ENCODE measurements at places on chromosomes 3 and 15.

DNA sequence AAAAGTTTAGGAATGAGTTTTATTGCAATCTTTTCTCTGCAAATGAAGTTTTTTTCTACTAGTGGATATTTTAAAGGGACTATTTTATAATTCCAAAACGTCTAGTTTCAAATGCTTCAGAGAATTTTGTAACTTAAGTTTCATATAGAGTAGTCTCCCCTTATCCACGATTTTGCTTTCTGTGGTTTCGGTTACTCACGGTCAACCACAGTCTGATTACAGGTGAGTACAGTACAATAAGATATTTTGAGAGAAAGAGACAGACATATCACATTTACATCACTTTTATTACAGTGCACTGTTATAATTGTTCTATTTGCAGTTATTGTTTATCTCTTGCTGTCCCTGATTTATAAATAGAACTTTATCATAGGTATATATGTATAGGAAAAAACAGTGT, 7.4 kb upstream of the EOGT start:
- DNase-seq, result no peak

GRCh38 chr3:183635107-183635430, 354 bp upstream of the KLHL24 start:
- no peak for DNase-seq

DNA sequence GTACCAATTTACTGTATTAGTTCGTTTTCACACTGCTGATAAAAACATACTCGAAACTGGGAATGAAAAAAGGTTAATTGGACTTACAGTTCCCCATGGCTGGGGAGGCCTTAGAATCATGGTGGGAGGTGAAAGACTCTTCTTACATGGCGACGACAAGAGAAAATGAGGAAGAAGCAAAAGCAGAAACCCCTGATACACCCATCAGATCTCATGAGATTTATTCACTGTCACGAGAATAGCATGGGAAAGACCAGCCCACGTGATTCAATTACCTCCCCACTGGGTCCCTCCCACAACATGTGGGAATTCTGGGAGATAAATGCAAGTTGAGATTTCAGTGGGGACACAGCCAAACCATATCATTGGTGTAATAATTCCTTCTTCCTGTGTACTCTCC, 69.6 kb downstream of the C3orf20 start:
- no peak for DNase-seq

DNA sequence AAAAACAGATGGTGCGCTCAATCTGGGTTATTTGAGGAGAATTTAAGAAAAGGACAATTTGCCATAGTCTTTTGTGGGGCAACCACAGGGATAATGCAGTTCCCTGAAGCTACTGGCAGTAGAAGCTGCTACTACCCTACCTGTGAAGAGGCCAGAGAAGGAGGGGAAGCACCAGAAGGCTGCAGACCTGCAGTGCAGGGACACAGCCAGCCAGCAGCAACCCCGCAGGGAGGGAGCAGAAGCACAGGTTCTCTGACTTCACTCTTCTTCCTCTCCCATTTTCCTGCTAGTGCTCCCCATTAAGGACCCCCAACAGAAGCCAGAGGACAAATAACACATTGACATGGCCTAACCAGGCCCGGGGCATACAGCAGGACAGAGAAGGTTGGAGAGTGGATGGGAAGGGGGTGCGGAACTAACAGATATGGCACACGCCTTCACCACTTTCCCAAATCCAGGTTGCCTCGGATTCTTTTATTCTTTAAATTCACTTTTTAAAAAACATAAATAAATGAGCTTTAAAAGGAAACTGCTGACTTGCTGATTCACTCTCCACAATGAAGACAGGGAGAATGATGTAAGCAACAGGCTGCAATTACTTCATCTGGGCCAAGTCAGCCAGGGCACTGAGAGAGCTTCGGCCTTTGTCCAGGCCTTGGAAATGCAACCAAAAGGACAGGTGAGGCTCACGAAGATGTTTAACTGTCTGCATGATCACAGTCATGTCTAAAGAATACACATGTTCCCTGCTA, 30.1 kb downstream of the POPDC2 start:
- DNase-seq, result no peak

DNA sequence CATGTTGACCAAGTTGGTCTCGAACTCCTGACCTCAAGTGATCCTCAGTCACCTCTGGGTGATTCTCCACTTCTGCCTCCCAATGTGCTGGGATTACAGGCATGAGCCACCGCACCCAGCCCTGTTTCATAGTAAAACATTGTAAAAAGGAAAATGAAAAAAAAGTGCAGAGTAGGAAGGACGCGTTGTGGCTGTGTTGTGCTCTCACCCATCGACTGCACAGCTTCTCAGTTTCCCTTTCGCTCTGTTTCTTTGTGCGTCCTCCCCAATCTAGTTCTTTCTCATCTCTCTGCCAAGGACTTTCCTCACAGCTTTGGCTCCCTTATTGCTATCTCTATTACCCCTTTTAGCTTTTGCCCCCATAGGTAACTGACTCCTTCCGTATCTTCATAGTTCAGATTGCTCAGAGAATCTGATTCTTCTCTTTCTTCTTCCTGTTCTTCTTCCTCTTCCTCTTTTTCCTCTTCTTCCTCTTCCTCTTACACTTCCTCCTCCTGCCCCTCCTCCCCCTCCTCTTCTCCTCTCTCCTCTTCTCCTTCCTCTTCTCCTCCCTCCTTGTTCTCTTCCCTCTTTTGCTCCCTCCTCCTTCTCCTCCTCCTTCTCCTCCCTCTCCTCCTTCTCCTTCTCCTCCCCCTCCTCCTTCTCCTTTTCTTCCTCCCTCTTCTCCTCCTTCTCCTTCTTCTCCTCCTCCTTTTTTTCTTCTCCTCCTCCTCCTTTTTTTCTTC, 81.1 kb upstream of the VGLL4 start:
- no peak for DNase-seq

DNA sequence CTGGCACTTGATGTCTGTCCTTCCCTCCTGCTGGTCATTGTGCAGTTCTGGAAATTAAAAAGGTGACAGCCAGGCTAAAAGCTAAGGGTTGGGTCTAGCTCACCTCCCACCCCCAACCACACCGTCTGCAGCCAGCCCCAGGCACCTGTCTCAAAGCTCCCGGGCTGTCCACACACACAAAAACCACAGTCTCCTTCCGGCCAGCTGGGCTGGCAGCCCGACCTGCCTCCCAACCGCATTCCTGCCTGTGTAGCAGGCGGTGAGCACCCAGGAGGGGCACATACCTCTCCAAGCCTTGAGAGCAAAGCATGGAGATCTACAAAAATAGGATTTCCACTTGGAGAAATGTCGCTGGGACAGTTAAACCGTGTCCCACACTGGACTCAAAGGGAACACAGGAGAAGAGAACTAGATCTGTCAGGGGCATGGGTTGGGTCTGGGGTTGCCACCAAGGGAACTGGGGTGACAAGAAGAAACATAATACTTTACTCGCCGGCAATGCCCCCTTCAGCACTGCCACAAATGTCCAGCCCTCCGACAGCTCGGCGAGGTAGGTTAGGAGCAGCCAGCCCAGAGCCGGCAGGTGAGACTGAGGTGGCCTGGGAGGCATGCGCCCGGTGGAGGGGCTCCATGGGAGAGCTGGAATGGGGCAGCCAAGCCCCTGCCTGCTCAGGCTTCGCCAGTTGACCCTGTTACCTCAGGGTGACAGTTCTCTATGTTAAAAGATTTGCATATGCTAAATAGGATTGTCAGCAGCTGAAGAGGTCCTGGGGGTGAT, 52.2 kb downstream of the EXOG start:
- no peak for DNase-seq

DNA sequence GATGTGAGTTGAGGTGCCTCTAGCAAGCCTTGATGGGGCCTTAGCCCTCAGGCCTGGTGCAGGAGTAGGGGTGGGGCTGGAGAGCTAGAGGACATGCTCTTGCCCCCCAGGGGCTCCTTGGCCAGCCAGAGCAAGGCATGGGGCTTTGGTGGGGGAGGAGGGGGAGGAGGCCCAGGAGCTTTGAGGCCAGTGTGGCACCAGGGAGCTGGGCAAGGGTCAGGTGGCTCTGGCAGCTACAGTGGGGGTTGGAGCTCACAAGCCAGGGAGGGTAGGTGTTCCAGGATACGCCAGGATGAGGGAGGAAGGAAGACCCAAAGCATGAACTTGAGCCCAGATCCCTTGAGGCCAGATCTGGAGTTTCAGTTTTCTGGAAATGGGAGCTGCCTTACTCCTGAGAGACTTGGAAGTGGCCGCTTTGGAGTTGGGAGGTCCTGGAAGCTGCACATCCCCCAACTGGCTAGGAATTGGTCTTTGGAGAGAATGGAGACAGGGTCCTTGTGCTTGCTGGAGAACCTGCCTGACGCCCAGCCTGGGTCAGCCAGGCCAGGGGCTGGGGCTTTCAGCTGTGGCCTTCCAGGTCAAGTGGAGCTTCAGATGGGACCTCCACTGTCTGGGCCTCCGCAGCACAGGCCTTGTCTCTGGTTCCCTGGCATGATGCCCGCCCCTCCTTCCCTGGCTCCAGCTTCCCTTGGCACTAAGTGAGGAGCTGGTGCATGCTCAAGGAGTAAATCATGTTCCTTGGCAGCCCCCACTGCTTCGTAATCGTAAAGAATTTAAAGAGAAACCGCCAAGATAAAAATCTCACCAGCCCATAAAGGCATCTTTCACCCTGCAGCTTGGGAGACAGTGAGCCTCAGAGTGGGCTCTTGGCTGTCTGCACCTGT, 8.7 kb downstream of the SEMA3F start:
- DNase-seq, result no peak

DNA sequence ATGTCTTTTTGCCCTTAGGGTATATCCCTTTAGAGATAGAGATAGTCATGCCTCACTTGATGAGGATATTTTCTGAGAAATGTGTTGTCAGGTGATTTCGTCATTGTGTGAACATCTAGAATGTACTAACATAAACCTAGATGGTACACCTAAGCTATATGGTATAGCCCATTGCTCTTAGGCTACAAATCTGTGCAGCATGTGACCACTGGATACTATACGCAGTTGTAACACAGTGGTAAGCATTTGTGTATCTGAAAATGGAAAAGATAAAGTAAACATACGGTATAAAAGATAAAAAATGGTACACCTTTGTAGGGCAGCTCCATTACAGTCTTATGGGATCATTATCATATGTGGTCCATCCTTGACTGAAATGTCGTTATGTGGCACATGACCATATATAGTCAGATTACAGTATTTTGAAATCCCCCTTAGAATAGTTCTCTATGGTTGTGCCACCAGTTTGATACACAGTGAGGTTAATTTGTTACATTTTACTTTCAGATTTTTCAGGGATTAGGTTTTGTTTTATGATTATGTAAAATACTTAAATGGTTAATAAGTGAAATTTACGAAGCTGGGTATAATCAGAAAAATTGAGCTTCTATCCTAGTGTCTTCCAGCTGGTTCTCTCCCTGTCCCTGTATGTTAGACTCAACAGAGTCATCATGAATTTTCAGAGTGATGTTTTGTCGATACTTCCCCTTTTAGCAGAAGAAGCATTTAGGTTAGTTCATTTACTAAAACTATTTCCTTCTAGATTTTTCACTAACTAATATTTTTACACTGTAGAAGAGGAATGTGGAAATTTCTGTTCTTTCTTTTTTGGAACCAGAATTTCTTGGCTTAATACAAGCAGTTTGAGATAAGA, 12.8 kb downstream of the SETD5 start:
- DNase-seq, result no peak

DNA sequence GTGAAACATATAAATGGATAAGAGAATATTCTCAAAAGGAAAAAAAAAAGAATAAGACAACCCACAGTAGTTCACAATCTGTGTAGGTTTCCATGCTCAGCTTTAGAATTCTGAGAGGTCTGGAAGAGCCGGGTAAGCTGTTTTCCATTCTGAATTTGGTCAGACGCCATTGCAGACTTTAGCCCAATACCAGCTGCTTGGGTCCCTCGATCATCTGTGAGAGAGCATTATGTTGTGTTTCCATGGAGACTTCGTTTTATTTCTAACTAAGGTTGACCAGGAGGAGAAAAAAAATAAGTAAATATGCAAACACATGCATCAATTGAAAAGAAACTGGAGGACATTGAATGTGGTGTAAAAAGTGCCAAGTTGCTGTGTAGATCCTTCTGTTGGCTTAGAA, 25.5 kb downstream of the KCNAB1 start:
- no peak for DNase-seq

- DNase-seq, result no peak
These were observed 11.6 kb upstream of the CHL1 start for GRCh38 chr3:184976-185375.

GRCh38 chr3:157279237-157279636, 119.3 kb upstream of the CCNL1 start:
- no peak for DNase-seq

GRCh38 chr3:61974662-61975061, 398.7 kb downstream of the FEZF2 start:
- no peak for DNase-seq

- no peak for DNase-seq
These were observed 61.4 kb downstream of the CLDN11 start for GRCh38 chr3:170480111-170480510.

DNA sequence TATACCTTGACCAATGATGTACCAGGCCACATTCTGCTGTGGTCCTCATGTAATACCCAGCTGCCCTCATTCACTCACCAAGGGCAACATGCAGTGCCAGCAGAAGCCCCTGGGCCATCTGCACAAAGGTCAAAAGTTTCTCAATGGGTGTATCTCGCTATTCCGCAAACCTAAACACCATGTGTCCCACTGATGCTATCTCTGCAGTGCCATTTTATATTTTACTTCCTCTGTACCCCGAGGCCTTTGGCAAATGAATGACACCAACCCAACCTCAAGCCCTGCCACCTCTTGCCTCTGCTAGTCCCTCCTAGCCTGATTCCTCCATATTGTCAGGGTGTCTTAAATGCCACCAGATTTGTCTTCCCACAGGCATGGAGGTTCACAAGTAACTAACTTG, 59.2 kb downstream of the AAGAB start:
- DNase-seq, result no peak

DNA sequence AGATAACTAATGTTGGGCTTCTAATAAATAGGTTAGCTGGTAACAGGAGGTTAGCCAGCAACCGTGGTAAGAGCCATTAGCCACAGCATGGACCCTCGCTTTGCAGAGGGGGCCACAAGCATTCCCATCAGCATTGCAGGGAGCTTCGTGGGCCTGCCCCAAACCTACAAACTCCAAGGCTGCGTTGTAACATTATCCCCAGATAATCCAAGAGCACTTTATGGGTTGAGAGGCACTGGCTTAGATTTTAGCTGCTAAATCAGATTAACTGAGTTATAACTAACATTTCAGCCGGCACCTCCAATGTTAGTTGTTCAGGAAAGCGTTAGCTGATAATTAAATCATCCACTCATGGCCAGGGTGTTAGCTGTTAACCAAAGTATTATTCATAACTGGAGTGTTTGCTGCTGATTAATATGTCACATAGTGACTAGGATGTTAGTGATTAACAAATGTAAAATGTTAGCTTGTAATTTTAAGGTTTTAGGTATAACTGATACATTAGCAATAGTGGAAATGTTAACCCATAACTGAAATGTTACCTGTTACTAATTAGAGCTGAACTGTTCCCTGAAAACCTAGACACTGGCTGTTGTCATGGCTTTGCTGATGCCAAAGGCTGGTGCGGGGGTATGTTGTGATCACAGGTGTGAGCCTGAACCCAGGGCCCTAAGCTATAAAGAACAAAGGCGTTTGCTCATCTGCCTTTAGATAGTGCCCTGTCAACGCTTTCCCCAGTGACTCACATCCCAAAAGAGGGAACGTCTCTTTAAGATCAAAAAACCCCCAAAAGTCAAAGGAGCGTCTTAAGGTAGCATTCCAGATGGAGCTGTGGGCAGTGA, 56.2 kb downstream of the SLC6A6 start:
- no peak for DNase-seq
